ENCODE measurements at places on chromosomes 4 and X.

GRCh38 chrX:18931972-18932371 is 51.9 kb downstream of the PHKA2 start:
- no peak for DNase-seq

DNA sequence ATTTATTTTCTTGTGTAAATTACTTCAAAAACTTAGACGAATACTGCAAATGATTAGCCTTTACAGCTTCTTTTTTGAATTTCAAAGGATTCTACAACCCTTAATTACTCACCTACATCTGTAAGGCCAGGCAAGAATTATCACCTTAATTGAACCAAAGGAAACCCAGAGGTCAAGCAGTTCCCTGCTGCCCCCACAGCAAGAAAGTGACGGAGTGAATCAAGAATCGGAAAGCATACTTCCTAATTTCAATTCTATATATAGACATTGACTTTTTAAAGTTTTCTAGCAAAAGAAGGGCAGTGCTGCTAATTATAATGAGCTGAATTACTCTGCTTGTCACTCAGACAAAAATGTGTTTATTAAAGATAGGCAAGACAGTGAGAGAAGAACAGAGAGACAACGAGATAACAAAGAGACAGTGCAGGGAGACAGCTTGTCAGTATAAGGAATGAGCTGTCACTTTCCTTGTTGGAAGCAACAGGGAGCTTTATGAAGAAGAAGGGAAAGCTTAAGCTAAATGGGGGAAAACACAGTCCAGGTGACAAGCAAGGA is 47.5 kb upstream of the SPANXN4 start:
- DNase-seq = no peak

- no peak for DNase-seq
Measured at GRCh38 chr4:53060278-53060677, 198.2 kb downstream of the RASL11B start.

- no peak for DNase-seq
Measured at GRCh38 chrX:24426340-24426913, 38.7 kb upstream of the PDK3 start.

GRCh38 chr4:95898226-95898625 is 58.3 kb downstream of the PDHA2 start:
- DNase-seq = no peak

All from amygdala (tissue), 56 donors.